Activated T-cell treated with anti-CD3 and anti-CD28 coated beads for 4 hours (primary cell): ENCODE measurements at places on chromosomes 5 and 9.

DNA sequence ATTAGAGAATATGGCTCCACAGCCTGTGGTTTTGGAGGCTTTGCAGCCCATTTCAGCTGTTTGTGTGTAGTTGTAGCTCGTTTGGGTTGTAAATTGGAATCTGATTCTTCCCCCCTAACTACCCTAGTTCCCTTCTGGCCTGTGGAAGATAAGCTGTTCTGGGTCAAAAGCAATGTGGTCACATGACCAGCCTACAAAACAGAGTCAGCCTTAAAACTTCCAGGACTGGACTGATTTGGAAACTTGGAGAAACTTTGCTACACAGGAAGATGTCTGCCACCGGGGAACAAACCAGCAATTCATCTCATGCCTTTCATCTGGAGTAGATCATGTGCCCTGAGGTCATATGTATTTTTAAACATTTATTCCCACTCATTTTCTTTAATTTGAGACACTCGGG lies 83.8 kb downstream of the DAPK1 start:
- no peak for DNase-seq

DNA sequence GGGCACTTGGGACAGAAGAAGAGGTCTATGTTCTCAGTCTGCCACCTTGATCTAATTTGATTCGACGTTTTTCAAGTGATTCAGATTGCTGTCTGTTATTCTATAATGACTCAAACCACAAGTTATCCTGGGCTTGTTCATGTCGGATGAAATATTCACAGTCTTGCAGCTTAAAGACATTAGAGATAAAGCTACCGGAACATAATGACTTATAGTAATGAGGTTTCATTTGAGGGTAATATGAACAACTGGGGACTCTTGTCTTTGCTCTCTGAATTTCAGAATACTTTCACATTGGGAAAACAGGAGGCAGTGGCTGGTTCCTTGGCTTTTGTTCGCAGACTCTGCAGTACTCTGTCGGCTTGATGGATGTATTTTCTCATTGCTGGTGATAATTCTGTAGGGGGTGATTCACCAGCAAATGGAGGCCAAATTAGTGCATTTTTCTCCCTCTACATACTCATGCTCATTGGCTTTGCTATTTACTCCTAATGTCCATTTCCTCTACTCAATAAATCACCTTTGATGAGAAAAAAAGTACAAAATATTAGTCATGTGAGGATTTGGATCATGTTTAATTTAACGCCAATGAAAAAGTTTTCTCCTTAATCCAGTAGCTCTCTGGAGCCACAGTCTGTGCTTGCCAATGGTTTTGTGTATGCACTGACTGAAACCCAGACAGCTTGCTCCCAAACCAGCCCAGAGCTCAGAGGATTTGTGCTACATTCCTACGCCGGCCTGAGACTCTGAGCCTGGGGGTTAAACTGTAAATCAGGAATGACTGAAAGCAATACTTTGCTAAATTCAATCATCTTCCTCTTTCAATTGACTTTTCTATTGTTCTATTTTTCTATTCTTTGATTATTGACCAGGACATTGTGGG lies 154.7 kb upstream of the ANKH start:
- DNase-seq = no peak

DNA sequence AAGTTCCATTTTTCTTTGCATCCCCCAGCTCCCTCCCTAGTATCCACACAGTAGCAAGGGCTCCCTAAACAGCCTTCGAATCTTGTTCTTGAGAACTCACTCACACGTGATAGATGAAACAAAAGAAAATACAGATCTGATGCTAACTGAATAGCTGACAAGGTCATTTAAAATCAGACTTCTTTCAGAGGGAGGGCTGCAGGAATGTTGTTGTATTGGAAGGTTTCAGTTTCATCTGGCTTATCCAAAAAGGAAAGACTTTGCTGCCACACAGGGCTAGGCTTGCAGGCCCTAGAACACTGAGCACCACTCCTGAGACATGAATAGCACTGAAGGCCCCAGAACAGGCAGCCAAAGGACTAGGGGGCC lies 3.2 kb downstream of the CD180 start:
- DNase-seq = no peak

- no peak for DNase-seq
Measured at GRCh38 chr9:98838155-98838867, 30.8 kb downstream of the GALNT12 start.

- DNase-seq = no peak
Measured at GRCh38 chr5:151097061-151097460, 16.2 kb upstream of the TNIP1 start.
